ENCODE measurements at places on chromosomes 5 and 9.

- no peak for DNase-seq
Measured at GRCh38 chr5:177132136-177133095, 1.2 kb upstream of the NSD1 start.

DNA sequence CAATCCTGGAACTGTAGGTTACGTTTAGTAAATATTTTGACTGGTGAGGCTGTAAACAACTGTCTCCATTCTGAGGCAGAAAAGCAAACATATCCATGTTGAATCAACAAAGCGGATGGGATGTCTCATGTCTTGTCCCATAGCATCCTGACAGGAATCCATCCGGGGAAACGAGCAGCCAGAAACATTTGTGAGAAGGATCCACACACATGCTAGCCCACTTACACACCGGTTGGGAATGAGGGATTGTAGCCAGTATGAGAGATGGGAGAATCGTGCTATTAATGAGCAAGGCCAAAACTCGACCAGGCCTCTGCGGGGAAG is 117.5 kb downstream of the FSTL4 start:
- DNase-seq, result no peak

- DNase-seq, result no peak
Measured at GRCh38 chr9:76453785-76454184, 5.2 kb upstream of the GCNT1 start.

DNA sequence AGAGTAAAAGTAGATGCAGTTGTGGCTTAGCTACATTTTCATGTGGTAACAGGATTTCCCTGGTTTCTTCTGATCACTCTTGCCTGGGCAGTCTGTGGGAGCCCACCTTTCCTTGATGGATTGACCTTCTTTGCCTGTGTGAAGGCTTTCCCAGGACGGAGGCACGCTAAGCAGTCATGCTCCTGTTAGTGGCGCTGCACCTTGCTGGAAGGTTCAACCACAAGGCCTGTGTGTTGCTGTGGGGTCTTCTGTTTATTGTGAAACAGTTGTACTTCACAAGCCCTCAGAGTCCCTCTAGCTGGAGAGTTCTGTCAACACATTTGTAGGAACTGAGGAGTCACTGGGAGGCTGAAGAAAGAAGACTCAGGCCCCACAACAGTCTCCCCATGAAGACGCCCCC is 402.0 kb downstream of the IRX1 start:
- no peak for DNase-seq

Data from kidney epithelial cell (primary cell).